ENCODE measurements at places on chromosomes 12 and 14.

- DNase-seq, result no peak
Measured at GRCh38 chr14:74508292-74508731, 14.7 kb downstream of the ISCA2 start.

GRCh38 chr12:24902511-24903328 is 46.2 kb downstream of the BCAT1 start:
- no peak for DNase-seq

DNA sequence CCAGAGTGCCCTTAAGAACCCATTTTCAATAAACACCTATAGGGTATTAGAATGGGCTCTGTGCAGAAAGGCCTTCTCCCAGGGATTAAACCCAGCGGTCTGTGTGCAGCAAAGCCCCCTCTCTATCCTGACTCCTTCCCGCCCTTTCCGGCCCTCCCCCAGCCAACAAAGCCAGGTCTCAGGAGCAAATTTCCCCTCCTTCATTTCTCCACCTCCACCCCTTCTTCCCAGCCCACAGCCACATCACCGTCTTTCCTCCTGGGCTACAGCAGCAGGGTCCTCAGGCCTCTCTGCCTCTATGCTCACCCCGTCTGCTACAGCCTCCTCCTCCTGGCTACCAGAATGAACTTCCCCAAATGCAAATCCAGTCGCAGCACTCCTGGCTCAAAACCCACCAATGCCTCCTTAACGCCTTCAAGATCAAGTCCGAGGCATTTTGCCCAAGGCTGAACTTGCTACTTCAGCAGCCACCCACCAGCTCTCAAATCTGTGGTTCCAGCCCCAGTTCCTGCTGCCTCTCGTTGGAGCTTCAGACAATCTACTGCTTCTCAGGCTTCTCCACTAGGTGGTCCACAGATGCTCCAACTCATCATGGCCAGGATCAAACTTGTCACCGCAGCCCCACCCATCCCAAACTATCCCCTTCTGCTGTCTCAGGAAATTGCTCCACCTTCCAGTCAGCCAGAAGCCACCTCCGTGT is 134.8 kb downstream of the BCL11B start:
- DNase-seq, result no peak

DNA sequence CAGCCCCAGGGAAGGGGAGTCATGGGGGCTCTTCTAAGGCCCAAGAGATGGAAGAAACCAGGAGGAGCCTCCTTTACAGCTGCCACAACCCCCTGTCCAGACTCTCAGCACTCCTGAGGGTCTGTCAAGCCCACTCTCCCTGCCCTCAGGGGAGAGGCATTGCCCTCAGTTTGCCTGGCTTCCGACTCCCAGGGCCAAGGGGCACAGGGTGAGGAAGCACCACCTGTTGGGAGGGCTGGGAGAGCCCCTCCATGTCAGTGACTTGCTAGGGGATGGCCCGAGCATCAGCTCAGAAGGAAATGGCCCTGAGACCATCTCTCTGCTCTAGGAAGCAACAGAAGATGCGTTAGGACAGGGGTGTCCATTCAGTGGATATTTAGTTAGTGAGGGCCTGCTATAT is 36.1 kb downstream of the LTBP2 start:
- no peak for DNase-seq

DNA sequence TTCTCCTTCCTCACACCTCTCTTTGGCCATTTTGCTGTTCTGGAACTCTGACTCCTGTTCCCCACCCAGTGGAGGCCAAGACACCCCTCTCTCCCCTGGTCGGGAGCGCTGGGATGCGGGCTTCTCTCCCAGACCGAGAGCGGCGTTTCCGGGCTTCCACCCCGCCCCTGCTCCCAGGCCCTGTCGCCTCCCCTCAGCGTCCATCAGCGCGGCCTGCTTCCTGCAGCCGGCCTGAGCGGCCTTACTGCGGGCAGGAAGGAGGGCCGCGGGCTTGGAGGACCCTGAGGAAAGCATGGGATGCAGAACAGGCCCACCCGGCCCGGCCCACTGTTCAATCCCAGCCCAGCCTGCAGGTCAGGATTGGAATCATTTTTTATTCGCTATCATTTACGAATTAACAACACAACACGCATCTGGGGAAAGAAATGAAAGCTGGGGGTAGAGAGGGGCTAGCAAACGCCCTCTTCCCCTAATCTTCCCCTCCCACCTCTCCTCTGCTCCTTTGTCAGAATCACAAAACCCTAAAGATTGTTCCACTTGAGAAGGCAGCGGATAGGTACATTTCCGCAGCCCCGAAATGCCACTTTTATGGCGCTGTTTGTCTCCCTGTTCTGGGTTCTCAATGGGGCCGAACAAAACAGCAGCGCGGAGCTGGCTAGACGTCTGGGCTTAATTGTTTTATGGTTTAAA is 3.8 kb upstream of the HOXC8 start:
- no peak for DNase-seq

DNA sequence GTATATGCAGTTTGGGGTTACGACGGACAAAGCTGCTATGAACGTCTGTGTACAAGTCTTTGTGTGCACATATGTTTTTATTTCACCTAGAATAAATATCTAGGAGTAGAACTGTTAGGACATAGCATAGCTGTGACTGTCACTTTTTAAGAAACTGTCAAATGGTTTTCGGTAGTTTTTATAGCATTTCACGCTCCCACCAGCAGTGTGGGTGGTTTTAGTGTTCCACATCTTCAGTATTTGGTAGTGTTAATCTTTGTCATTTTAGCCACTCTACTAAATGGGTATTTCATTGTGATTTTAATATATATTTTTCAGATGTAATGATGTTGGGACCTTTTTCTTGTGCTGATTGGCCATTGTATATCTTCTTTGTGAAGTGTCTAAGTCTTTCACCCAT is 109.1 kb upstream of the BCAT1 start:
- DNase-seq, result no peak

DNA sequence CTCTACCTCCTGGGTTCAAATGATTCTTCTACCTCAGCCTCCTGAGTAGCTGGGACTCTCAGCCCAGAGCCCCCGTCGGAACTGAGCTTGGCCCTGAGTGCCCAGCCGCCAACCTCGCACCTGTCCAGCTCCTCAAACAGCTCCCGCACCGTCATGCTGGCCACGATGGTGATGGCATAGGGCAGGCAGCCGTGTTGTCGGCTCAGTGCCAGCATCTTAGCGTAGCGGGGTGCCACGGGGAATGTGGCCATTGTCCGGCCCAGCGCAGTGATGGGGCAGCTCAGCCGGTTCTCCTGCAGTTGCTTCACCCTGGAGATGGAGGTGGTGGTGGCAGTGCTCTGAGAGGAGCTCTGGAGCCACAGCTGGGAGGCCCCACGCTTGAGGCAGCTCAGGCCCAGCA is 32.4 kb downstream of the DHX37 start:
- DNase-seq, result no peak

DNA sequence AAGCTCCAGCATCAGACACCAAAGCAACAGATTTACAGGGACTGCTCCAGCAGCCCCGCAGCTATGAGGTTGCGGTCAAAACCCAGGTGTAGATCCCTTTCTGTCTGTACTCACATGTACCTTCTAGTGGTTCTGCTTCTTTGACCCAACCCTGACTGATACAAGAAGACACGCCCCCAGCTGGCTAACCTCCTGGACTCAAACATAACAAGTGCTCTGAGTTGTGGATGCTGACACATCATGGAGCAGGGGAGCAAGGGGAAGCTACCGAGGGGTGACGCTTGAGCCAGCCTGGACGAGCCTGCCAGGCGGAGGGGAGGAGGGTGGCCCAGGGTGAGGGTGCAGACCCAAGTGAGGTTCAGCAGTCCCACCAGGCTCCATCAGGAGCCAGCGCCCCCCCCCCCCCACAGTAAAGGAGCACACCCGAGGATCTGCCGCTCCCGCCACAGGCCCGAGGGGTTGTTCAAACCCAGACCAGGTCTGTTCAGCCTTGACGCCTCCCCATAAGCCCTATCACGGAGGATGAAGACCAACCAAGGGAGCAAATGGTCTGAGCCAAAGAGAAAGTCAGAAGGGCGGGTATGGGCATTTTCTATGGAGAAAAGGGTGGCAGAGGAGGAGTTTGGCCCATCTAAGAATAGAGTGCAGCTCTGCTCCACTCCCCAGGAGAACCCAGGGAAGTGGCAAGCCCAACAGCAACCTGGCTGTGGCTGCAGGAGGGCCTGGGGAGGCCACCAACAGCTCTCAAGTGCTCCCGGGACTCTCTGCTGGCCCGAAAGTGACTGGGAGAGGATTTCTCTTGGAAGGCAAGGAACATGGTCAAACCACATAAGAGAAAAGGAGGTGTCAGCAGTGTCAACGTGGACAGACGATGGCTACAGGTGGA is 229.4 kb downstream of the BCL11B start:
- DNase-seq, result no peak

DNA sequence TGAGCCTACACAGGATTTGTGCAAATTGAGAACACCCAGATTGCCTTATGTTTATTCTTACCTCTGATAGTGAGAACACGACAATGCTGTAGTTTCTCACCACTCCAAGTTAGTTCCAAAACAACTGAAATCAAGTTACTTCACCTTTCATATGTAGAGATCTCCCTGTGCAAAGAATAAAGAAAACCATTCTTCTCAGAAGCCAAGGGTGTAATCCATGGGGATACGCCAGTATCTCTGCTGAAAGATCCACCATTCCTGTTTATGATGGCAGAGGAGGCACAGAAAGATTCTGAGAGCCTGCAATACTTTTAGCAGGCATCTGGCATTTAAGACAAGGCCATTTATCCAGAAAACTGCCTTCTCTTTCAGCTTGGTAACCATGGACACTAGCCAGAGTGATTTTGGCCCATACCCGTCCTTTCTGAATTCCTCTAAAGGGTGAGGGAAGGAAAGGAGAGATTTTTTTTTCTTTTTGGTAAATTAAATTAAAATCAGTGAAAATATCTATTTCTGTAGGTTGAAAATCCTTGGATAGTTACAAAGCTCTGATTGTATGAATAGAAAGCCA is 355.4 kb upstream of the FAR2 start:
- DNase-seq, result no peak

DNA sequence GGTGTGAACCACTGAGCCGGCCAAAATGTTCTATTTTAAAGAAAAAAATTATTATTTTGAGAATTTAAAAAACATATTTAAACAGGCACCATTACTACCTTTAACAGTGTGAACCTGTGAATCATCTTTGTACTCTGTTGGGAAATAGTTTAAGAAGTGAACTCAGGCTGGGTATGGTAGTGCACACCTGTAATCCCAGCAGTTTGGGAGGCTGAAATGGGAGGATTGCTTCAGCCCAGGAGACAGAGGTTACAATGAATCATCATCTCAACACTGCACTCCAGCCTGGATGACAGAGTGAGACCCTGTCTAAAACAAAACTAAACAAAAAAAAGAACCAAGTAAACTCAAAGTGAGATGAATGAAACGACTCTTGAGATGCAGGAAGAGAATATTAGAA is 3.1 kb upstream of the WDR89 start:
- no peak for DNase-seq

GRCh38 chr14:77260199-77260598 is 10.8 kb downstream of the NGB start:
- no peak for DNase-seq

DNA sequence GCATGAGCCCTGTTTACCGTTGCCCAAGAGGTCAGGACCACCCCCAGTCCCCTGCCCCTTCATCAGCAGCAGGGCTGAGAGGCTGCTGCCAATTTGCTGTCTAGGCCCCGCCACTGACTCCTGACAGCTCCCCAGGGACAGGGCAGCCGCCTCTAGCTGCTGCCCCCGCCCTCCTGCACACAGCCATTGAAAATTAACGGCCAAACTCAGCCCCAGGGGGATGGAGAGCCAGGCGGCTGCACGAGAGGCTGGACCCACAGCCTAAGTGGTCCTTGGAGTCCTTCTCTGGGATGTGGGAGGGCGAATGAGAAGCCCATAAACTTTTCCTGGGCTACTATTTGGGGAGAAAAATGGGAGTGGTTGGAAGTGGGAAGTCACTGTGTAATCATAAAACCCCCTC is 4.6 kb downstream of the FOXN4 start:
- DNase-seq, result no peak

DNA sequence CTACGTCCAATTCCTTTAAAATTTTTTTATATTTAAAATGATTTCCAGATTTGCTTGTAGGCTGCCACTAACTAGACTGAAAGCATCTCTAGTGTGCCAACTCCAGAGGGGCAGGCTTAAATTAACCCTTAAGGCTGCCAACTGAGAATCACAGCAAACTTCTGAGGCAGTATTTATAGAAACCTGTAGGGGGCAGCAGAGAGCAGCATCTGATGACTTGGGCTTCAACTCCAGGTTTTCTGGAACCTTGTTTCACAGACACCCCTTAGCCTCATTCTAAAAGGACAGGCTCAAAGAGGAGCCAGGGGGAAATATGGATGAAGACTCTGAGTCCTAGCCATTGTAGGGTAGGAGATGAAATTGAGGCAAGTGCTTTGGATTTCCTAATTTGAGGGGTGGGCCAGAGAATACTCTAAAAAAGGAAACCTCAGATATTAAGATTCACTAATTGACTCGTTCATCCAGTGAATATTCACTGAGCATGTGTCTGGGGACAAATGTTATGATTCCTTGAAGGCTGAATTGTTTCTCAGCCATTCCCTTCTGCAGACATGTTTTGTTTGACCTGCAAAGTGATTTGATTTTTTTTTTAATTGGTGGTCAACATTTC is 63.3 kb upstream of the HSPB8 start:
- DNase-seq, result no peak

DNA sequence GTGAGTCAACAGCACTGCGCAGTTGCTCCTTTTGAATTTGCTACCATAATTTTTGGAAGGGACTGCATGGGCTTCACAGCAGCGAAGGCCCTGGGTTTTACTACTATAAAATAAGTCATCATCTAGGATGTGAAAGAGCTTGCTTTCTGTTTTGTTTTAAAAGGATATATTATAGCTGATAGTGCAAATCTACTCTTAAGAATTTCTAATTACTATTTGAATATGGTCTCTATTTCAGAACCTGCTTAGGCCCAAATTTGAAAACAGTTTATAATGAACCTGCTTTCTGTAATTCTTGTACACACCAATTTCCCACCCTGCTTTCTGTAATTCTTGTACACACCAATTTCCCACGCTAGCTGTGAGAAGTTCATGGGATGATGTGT is 73.0 kb downstream of the SRGAP1 start:
- no peak for DNase-seq

DNA sequence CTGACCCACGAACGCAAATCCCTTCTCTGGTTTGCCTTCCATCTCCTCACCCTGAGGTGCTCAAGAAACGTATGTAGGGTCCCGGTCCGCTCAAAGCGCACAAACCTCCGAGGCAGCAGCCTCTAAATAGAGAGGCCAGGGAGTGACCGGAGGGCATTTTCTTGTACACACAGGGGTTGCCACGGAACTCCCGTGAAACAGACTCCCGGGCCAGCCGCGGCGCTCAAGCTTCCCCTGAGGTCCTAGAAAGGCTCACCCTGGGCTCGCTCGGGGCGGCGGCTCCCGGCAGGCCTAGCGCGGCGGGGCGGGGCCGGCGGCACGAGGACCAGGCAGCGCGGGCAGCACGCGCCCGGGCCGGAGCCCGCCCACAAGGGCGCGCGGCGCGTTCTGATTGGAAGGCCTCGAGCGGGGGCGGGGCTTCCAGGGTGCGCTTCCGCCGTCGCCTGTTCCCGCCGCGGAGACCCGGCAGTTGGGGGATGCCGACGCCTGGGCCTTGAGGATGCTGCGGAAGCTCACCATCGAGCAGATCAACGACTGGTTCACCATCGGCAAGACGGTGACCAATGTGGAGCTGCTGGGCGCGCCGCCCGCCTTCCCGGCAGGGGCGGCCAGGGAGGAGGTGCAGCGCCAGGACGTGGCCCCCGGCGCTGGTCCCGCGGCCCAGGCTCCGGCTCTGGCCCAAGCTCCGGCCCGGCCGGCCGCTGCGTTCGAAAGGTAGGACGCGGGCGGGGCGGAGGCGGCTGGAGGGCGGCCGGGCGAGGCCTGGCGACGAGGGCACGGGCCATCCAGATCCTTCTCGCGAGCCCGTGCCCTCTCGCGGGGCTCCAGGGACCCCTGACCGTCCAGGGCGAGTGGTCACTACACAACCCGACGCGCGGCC is at the start of gene TDRD9:
Gene TDRD9 (plus strand): TSS at position 446 of the 880 bp plus-strand sequence. CDS start 54 bp downstream, at position 500.
- DNase-seq, result no peak
